ENCODE measurements at places on chromosomes 3 and 15. TPM values are rescaled to one million over a fixed set of nuclear protein-coding genes. Genes with fewer than 3 reads are reported as not detected.

Gene PCSK6
- 12.8 TPM for total RNA-seq

GRCh38 chr3:178483704-178484103 is 52.5 kb upstream of the KCNMB2 start:
- no peaks in the 10 kb centered on the region for H3K4me1 ChIP-seq
- no peak for DNase-seq
- no peak overlapping the region for H3K4me3 ChIP-seq
- no peak overlapping the region for H3K27ac ChIP-seq
- H3K27me3 ChIP-seq: no peaks in the 10 kb centered on the region

- H3K36me3 ChIP-seq: no peaks in the 10 kb centered on the region
- no peak overlapping the region for H3K27ac ChIP-seq
- H3K27me3 ChIP-seq: no peaks in the 10 kb centered on the region
- H3K4me3 ChIP-seq: no peak overlapping the region
Observed at GRCh38 chr3:115520241-115520640, 103.1 kb upstream of the GAP43 start.

GRCh38 chr15:35170207-35170606 is 85.1 kb upstream of the NANOGP8 start:
- peak overlapping the region; percentile 11 for H3K27ac ChIP-seq
- no peaks in the 10 kb centered on the region for H3K4me1 ChIP-seq

- no peaks in the 10 kb centered on the region for H3K27me3 ChIP-seq
- H3K27ac ChIP-seq: no peak overlapping the region
- DNase-seq: no peak
Observed at GRCh38 chr3:75781079-75781745, 4.1 kb downstream of the ZNF717 start.

Gene ACVR2B
- total RNA-seq: 5.6 TPM

DNA sequence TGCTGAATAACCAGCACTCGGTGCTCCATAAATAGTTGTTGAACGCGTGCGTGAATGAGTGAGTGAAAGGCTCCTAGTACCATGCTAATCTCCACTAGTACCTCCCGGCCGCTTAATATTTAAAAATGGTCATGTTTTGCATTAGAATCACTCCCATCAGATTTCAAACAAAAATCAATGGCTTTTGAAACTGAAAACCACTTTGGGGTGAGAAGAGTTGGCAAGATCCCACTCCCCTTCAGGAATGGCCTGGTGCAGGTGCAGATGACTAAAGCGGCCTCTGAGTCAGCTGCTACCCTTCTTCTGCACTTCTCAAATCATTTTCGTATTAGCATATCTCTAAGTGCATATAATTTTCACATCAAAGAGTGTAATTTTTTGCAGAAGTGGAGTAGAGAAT is 425.3 kb upstream of the PROK2 start:
- H3K36me3 ChIP-seq: no peaks in the 10 kb centered on the region
- H3K27ac ChIP-seq: no peak overlapping the region
- no peak for DNase-seq
- no peak overlapping the region for H3K4me3 ChIP-seq
- H3K27me3 ChIP-seq: no peaks in the 10 kb centered on the region

Gene RGMA
- total RNA-seq: 57.1 TPM

DNA sequence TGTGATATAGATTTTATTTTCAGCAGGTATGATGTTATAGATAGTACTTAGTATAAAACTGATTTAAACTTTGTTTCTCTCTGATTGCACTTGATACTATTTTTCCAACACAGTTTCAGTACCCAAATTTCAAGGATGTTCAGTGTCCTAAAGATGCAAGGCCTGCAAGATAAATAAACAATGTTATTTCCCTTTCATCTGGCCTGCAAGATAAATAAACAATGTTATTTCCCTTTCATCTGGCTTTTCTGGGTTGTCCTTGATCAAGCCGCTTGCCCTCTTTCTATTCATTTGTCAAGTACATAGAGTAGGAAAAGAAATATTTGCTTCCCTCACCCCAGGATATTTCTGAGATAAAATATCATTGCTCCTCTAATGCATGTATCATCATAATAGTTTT is 571.0 kb downstream of the FGF12 start:
- no peaks in the 10 kb centered on the region for H3K4me1 ChIP-seq
- no peak overlapping the region for H3K4me3 ChIP-seq
- DNase-seq: no peak
- H3K27me3 ChIP-seq: no peaks in the 10 kb centered on the region

DNA sequence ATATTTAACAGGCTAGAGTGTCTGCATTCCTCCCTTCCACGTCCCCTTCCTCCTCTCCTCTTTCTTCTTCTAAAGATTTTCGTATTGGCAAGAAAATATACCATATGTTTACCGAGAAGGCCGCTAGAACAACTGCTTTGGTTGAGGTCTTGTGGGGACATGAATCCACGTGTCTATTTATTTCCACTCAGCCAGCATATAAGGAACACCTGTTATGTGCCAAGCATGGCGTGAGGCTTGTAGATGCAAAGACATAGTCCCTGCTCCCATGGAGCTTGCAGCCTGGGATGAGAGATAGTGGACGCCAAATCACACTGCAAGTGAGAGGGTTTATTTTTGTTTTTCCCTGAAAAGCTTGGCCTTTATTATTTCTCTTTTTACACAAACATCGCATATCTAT is 57.1 kb downstream of the SLC7A14 start:
- DNase-seq: no peak
- H3K4me1 ChIP-seq: no peaks in the 10 kb centered on the region
- no peak overlapping the region for H3K27ac ChIP-seq
- H3K4me3 ChIP-seq: no peak overlapping the region
- no peaks in the 10 kb centered on the region for H3K27me3 ChIP-seq
- no peaks in the 10 kb centered on the region for H3K36me3 ChIP-seq

GRCh38 chr15:39075311-39075710 is 505.6 kb upstream of the THBS1 start:
- no peak for DNase-seq
- H3K4me3 ChIP-seq: no peak overlapping the region
- no peaks in the 10 kb centered on the region for H3K36me3 ChIP-seq

DNA sequence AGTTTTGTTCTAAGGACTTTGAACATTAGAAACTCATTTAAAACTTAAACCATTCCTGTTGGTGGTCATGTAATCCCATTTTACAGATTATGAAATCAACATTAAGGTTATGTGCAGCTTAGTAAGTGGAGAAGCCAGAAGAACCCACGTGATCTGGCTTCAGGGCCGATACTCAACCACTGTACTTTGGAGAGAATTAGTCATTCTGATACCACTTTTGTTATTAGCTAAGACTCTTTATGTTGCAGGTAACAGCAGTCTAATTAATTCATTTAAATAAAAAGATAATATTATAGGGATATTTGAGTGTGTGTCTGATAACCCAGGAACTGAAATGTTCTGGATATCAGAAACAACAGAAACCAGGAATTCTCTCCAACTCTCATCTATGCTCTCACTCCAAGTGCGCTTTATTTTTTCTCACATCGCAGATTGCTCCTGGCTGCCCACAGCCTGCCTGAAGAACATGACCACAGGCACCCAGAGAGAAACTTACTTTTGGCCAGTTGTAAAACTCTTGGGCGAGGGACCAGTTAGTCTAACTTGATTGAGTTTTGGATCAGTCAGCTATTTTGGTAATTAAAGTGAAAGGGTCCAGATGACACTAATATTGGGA is 25.2 kb downstream of the UBE2E1 start:
- no peaks in the 10 kb centered on the region for H3K27me3 ChIP-seq
- no peaks in the 10 kb centered on the region for H3K4me1 ChIP-seq
- no peaks in the 10 kb centered on the region for H3K36me3 ChIP-seq
- no peak overlapping the region for H3K4me3 ChIP-seq
- DNase-seq: no peak

- no peak overlapping the region for H3K4me3 ChIP-seq
- H3K27me3 ChIP-seq: no peaks in the 10 kb centered on the region
- no peak overlapping the region for H3K27ac ChIP-seq
- DNase-seq: no peak
Observed at GRCh38 chr3:126491221-126492013, 15.7 kb upstream of the ZXDC start.

Gene EFHB
- under 0.01 TPM for total RNA-seq

Gene ANKRD63
- total RNA-seq: 0.52 TPM

Gene LYSMD2
- 8.5 TPM for total RNA-seq

- H3K4me1 ChIP-seq: no peaks in the 10 kb centered on the region
- no peak overlapping the region for H3K4me3 ChIP-seq
- no peak for DNase-seq
- no peaks in the 10 kb centered on the region for H3K36me3 ChIP-seq
Observed at GRCh38 chr15:91304786-91305185, 204.7 kb downstream of the SV2B start.

DNA sequence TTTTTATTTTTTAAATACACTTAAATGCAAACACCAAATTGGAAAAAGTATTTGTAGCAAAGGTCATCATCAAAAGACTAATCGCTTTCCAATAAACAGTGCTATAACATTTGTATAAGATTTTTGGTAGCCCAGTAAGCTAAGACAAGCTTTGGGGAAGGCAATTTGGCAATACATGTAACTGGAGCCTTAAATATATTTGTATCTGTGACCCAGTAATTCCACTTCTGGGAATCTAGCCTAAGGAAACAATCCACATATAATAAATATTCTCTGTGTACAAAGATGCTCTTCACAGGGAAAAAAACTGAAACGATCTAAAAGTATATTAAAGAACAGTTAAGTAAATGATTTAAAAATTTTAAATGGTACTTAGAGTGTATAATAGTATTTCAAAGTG is 65.5 kb upstream of the TJP1 start:
- DNase-seq: no peak
- no peak overlapping the region for H3K27ac ChIP-seq
- no peak overlapping the region for H3K4me3 ChIP-seq
- H3K4me1 ChIP-seq: no peaks in the 10 kb centered on the region
- H3K27me3 ChIP-seq: no peaks in the 10 kb centered on the region

Gene WNT5A
- total RNA-seq: 14.3 TPM

Gene PP2D1
- total RNA-seq: not detected

GRCh38 chr3:143298886-143299535 is 179.4 kb downstream of the CHST2 start:
- no peaks in the 10 kb centered on the region for H3K4me1 ChIP-seq
- no peaks in the 10 kb centered on the region for H3K36me3 ChIP-seq
- H3K27ac ChIP-seq: no peak overlapping the region

- no peaks in the 10 kb centered on the region for H3K36me3 ChIP-seq
- no peaks in the 10 kb centered on the region for H3K27me3 ChIP-seq
- no peak overlapping the region for H3K27ac ChIP-seq
- no peaks in the 10 kb centered on the region for H3K4me1 ChIP-seq
- no peak overlapping the region for H3K4me3 ChIP-seq
Observed at GRCh38 chr3:30847592-30847991, 46.9 kb downstream of the GADL1 start.

GRCh38 chr3:58474967-58475578 is 16.8 kb upstream of the KCTD6 start:
- H3K27ac ChIP-seq: no peak overlapping the region
- H3K27me3 ChIP-seq: no peaks in the 10 kb centered on the region
- no peaks in the 10 kb centered on the region for H3K4me1 ChIP-seq
- no peaks in the 10 kb centered on the region for H3K36me3 ChIP-seq

Gene MKRN2OS
- not detected for total RNA-seq

Gene ROPN1
- total RNA-seq: not detected

GRCh38 chr3:132343018-132343612 is 25.9 kb downstream of the ACP3 start:
- H3K36me3 ChIP-seq: no peaks in the 10 kb centered on the region
- H3K4me1 ChIP-seq: no peaks in the 10 kb centered on the region
- H3K4me3 ChIP-seq: no peak overlapping the region
- no peak overlapping the region for H3K27ac ChIP-seq

GRCh38 chr3:70606018-70606417 is 293.6 kb upstream of the MDFIC2 start:
- H3K36me3 ChIP-seq: no peaks in the 10 kb centered on the region
- no peaks in the 10 kb centered on the region for H3K27me3 ChIP-seq
- no peak for DNase-seq
- no peaks in the 10 kb centered on the region for H3K4me1 ChIP-seq
- no peak overlapping the region for H3K27ac ChIP-seq
- no peak overlapping the region for H3K4me3 ChIP-seq

DNA sequence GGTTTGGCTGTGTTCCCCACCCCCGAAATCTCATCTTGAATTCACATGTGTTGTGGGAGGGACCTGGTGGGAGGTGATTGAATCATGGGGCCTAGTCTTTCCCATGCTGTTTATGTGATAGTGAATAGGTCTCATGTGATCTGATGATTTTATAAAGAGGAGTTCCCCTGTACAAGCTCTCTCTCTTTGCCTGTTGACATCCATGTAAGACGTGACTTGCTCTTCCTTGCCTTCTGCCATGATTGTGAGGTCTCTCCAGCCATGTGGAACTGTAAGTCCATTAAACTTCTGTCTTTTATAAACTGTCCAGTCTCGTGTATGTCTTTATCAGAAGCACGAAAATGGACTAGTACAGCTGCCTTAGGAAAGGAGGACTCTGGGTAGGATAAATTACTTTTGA is 976.7 kb downstream of the MCTP2 start:
- no peak for DNase-seq
- H3K36me3 ChIP-seq: no peaks in the 10 kb centered on the region
- no peak overlapping the region for H3K4me3 ChIP-seq
- no peaks in the 10 kb centered on the region for H3K27me3 ChIP-seq
- no peak overlapping the region for H3K27ac ChIP-seq

GRCh38 chr15:80856400-80856799 is 77.2 kb downstream of the CEMIP start:
- H3K4me3 ChIP-seq: no peak overlapping the region
- DNase-seq: no peak
- no peaks in the 10 kb centered on the region for H3K36me3 ChIP-seq
- no peak overlapping the region for H3K27ac ChIP-seq

DNA sequence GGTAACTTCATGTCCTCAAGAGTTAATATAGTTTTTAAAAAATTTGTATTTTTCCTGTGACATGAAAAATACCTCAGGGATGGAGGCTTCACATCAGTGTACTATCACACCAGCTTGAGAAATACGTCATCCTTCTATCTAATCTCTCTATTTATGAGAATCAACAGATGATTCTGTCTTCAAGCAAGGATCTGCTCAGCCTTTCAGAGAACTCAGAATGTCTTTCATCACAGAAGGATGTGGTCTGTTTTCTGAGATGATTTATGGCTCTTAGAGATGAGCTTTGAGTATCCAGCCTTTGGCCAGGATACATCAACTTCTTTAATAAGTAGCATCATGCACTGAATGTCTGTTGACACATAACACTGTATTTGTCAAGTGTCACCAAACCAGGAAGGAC is 193.9 kb downstream of the DTWD1 start:
- H3K27me3 ChIP-seq: no peaks in the 10 kb centered on the region
- H3K4me3 ChIP-seq: no peak overlapping the region
- no peak for DNase-seq
- H3K4me1 ChIP-seq: peaks cover 3% of the 10 kb centered on the region

GRCh38 chr15:36126194-36126593 is 453.2 kb upstream of the CDIN1 start:
- no peaks in the 10 kb centered on the region for H3K27me3 ChIP-seq
- no peak for DNase-seq
- no peaks in the 10 kb centered on the region for H3K4me1 ChIP-seq
- H3K27ac ChIP-seq: no peak overlapping the region
- no peaks in the 10 kb centered on the region for H3K36me3 ChIP-seq
- H3K4me3 ChIP-seq: no peak overlapping the region

Gene GPR62
- 8.2 TPM for total RNA-seq

- no peak for DNase-seq
- H3K4me1 ChIP-seq: no peaks in the 10 kb centered on the region
- H3K4me3 ChIP-seq: no peak overlapping the region
- no peaks in the 10 kb centered on the region for H3K27me3 ChIP-seq
- no peak overlapping the region for H3K27ac ChIP-seq
- H3K36me3 ChIP-seq: no peaks in the 10 kb centered on the region
Observed at GRCh38 chr15:76176487-76177085, 116.8 kb downstream of the TMEM266 start.

Measured in uterus (tissue), 4 donors.